ENCODE measurements at places on chromosomes 7 and 10.

DNA sequence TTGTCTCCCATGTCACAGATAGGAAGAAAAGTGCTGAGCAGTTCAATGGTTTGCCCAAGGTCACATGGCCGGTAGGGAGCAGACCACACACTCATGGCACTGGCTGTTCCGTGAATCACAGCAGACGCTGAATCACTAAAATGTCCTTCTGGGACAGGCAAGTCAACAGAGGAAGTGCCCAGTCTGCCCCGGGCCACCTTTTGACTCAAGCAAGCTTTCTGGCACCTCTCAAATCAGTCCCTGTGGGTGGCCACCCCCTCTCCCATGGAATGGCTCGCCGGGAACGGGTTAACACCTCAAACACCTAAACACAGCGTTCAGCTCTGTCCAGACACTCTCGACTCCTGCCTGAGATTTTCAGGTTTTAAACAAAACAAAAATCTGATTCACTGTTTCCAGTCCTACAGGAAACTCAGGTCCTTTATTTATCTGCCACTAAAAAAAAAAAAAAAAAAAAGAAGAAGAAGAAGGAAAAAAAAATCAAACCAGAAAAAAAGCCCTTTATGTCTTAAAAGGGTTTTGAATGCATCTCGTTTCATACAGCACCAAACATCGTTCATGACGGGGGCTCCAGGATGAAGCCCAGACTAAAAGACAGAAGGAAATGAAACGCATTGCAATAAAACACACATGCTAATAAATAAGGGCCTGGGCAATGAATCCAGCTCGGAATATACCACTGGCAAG, 15.5 kb downstream of the CARD11 start:
- no peak for DNase-seq

DNA sequence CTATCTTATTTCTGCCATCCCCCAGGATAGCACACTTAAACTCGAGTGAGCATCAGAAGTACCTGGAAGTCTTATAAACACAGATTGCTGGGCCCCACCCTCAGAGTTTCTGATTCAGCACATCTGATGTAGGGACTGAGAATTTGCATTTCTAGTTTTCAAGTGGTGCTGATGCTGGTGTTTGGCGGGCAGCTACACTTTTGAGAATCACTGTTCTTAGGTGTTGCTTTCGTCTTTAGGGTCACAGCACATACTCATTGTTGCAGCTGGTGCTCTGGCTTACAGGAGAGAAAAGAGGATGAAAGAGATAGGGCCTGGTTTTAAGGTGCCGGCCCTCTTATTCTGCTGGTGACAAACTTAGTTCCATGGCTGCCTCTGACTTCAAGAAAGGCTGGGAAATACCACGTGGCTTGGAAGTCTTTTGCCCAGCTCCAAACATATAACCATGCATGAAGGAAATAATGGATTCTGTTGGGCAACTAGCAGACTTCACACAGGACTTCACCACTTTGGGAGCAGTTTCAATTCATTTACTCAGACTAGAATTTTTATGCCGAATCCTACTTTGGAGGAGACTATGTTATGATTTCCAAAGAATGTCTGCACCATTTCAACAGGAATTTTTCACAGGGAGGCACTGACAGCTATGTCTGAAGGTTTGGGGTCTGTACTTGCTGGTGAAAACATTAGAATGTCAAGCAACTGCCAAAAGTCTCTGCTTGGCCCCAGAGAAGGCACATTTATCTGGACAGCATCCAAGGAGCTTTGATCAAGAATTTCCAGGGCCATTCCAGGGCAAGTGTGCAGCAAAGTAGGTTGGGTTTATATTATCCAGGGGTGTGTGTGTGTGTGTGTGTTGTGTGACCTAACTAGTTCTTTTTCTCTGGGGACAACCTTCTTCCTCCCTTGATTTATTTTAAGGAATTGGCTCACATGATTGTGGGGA, 6.9 kb upstream of the MINDY4 start:
- no peak for DNase-seq

GRCh38 chr10:132039371-132039770, 26.4 kb upstream of the JAKMIP3 start:
- no peak for DNase-seq

GRCh38 chr7:121480058-121480457, 84.0 kb upstream of the FAM3C start:
- DNase-seq = no peak

- no peak for DNase-seq
Measured at GRCh38 chr7:130337410-130337971, 7.1 kb upstream of the CPA5 start.

- peak; percentile 36 for DNase-seq
Measured at GRCh38 chr10:3948843-3949242, 163.8 kb upstream of the KLF6 start.

DNA sequence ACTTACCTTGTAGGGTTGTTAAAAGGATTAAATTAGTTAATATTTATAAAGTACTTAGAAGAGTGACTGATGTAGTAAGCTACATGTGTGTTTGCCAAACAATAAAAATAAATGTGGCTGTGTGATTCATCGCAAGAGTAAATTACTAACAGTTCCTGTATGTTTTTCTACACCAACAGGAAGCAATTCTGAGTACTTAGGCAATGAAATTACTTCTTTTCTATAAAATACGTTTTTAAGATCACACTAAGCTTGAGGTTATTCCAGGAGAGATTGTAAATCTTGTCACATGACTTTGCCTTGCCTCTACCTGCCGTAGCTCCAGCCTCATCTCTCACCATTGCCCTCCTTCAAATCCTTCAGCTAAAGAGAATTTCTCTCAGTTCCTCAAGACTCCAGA, 18.1 kb upstream of the GSTK1 start:
- no peak for DNase-seq

DNA sequence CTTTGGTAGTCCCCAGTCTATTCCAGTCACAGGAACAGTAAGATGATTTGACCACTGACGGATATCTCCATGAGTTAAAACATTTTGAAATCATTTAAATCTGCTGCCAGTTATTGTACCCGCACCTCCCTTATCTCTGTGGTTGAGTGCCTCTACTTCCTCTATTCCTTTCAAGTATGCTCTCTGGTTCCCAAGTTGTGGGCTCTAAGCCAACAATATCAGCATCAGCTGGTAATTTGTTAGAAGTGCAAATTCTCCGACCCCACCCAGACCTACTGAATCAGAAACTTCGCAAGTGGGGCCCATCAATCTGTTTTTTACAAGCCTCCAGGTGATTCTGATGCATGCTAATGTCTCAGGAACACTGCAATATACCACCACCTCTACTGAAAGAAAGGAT, 235.5 kb downstream of the CCSER2 start:
- no peak for DNase-seq

GRCh38 chr10:76397181-76398042, 966.0 kb downstream of the LRMDA start:
- DNase-seq = no peak

DNA sequence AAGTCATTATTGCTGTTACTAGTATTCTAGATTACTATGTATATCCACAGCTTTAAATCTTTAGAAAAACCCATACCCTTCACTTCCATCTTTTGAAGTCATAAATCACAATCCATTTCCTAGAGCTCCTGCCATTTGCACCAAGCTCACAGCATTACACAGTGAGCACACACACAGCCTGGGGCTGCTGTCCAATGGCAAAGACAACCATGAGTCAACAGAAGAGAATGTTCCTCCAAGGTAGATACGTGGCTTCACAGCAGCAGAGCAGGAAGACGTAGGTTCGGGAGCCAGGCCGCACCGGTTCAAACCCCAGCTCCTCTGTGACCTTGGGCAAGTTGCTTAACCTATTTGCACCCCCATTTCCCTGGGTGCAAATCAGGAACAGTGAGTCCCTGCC, 234.6 kb downstream of the DIP2C start:
- DNase-seq = no peak

DNA sequence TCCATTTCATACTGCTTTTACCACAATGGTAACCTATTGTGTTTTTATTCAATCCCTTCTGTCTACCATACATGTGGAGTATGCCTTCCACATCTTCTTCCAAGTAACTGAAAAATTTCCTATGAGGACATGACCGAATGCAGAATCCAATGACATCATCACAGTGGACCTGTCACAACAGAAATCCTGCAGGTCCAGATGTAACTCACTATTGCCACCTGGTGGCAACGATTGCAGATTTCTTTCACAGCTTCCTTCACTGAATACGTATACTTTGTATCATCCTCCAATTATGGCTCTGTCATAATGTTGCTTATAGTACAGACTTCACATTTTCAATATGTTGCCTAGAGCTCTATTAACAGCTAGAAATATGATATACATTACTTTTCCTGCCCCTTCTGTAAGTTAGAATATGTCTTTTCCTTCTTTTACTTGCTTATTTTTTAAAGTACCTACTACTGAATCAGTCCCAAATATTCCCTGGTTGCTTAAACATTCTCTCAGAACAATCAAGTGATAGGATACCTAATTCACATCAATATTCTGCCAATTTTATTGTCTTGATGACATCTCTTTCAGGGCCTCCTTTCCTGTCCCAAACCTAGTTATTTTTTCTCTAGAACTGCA, 45.4 kb downstream of the SLC13A1 start:
- no peak for DNase-seq

- no peak for DNase-seq
Measured at GRCh38 chr7:54961391-54961790, 57.4 kb upstream of the EGFR start.

GRCh38 chr7:20786421-20786778, 286 bp downstream of the SP8 start:
- DNase-seq = no peak

GRCh38 chr10:102602272-102603045, 41.8 kb upstream of the TRIM8 start:
- no peak for DNase-seq

GRCh38 chr7:53531-53930, 138.8 kb upstream of the FAM20C start:
- no peak for DNase-seq

DNA sequence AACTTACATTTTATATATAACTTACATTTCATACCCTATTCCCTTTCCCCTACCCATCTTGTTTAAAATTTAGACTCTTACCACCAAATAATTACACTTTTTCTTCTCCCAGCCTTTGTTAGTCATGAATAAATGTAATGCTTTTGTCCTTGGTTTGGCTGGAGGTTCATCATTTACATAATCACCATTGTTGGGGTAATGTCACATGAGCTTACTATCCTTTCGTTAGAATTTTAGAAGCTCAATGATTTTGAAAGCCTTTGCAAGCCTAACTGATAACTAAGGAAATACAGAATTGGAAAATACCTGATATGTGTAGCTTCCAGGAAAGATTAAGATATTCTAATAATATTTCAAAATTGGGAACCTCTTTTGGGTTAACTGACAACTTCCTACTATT, 171.7 kb downstream of the PLXDC2 start:
- DNase-seq = no peak

DNA sequence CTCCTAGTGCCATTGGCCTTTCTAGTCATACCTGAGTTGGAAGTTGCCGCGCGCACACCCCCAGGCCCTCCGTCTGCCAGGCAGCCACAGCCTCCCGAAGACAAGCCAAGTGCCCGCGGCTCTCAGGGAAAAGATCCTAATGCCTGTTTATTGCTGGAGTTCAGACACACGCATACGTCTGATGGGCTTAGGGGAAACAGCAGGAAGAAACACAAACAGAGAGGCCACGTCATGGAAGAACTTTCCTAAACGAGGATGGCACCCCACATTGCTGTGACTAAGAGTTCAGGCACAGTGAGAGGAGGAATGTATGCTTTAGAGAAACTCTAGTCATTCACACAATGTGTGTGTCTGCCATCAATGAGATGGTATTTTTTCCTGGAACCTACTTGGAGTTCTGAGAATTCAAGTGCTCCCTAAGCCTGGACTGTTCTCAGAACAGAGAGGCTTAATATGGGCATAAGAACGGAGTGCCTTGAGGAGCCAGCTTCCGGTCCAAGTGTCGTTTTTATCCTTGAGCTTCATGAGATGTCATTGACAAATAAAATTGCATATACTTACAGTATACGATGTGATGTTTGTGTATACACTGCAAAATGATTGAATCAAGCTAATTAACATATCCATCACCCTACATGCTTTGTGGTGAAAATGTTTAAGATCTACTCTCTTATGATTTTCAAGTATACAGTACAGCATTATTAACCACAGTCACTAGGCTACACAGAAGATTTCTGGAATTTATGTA, 11.6 kb upstream of the RBP3 start:
- DNase-seq = no peak

GRCh38 chr7:80298201-80298600, 163.6 kb downstream of the GNAI1 start:
- DNase-seq = no peak

GRCh38 chr7:81128011-81128410, 209.2 kb upstream of the SEMA3C start:
- DNase-seq = no peak

DNA sequence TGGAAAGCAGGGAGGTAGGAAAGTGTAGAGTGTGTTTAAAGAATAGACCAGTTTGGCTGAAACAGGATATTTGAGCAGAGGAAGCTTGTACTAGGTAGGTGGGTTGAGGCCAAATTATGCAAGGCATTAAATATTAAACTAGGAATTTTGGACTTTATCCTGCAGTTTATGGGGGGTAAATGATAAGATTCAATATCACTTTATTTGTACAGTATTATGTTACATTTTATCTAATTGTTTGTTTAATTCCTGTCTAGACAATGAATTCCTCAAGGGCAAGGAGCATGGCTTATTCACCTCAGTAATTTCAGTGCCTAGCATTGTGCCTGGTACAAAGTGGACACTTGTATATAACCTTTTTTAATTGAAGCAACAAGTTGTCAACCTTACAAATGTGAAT, 125.9 kb downstream of the CFTR start:
- no peak for DNase-seq

GRCh38 chr10:89357975-89358374, 19.9 kb upstream of the IFIT1B start:
- no peak for DNase-seq

DNA sequence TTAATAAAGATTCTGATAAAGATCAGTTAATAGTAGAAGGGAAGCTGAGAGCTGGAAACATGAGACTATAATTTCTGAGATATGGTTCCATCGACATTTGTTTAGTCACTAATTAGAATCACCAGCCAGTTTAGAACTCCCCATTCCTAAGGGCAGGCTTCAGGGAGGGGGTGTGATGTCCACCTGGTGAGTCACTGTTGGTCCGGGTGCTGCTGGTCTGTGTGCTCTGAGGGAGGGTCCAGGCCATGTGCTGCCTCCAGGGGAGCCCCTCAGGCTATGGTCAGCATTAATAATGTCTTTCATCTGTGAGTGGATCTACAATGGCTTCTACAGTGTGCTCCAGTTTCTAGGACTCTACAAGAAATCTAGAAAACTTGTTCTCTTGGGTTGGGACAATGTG, 115.8 kb downstream of the ADAM12 start:
- no peak for DNase-seq
